Brain (organoid and tissue), 16 donors: ENCODE measurements at places on chromosomes 3 and 15.

GRCh38 chr15:50872832-50873426, 35.6 kb upstream of the AP4E1 start:
- no peak for DNase-seq

GRCh38 chr3:55427739-55428138, 59.4 kb downstream of the WNT5A start:
- no peak for DNase-seq

GRCh38 chr3:24679429-24679828, 184.8 kb upstream of the THRB start:
- DNase-seq, result no peak

- no peak for DNase-seq
These were observed 712.6 kb upstream of the GBE1 start for GRCh38 chr3:82473864-82474541.

DNA sequence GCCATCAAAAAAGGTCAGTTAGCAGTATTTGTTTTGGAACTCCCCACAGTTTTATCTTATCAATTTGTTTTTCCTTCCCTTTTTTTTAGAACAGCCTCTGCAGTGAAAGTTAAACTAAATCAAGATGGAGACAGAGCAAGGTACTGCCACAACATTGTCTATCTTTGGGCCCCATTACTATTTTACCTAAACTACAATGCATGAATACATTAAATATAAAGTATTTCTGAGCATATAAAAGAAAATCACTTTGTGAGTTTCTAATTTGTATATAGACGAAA, 139.5 kb downstream of the MEIS2 start:
- no peak for DNase-seq
